NCI-H2107 (cell line): ENCODE measurements at places on chromosomes 3 and 15.

DNA sequence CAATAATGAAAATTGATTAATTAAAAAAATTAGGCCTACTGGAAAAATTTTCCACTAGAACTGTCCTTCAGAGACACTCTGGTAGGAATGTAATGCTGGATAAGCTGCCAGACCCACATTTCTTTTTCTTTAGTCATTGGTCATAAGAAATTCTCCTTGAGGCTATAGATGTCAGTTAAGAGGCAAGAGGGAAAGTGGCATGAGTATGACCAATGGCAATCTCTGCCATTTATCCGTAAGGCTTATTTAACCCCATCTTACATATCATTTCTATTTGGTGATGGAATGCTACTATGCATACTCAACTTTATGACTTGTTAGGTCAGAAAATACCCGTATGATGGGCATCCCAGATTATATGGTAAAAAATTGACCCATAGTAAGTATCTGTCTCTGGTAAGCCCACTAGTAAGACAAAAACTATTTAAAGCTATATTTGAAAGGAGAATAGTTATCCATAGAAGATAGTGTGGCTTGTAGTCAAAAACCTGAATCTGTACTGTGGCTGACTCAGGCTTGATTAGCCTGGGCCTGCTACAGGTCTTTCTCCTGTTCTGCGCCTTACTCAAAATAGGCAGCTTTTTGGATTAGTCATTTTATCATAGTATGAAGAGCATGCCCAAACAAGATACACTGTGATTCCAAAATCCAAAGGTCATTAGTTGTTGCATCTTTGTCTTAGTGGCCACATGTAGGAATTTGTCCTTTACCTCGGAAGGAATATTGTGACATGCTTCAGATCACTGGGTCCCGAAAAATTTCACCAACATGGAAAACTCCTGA, 314.7 kb downstream of the PYDC2 start:
- DNase-seq = no peak

- no peak for DNase-seq
These were observed 33.5 kb downstream of the TGFBR2 start for GRCh38 chr3:30639937-30640336.

DNA sequence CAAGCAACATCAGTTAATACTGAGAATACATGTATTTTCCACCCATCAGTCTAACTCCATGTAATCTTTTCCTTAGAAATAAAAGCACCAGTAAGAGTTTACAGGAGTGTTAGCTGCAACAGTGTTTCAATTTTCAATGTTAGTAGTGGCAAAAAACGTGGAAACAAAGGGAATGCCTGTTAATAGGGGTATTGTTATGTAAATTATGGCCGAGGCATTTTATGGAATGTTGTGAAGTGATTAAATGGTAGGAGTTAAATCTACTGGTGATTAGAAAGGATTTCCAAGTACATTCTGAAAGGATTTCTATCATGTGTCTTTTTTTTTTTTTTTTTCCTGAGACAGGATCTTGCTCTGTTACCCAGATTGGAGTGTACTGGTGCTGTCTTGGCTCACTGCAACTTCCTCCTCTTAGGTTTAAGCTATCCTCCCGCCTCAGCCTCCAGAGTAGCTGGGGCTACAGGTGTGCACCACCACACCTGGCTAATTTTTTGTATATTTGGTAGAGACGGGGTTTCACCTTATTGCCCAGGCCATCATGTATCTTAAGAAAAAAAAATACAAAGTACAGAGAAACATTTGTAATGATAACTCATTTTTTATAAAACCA, 6.6 kb downstream of the ATP6V1A start:
- no peak for DNase-seq

GRCh38 chr3:102537123-102537522, 102.3 kb downstream of the ZPLD1 start:
- no peak for DNase-seq

DNA sequence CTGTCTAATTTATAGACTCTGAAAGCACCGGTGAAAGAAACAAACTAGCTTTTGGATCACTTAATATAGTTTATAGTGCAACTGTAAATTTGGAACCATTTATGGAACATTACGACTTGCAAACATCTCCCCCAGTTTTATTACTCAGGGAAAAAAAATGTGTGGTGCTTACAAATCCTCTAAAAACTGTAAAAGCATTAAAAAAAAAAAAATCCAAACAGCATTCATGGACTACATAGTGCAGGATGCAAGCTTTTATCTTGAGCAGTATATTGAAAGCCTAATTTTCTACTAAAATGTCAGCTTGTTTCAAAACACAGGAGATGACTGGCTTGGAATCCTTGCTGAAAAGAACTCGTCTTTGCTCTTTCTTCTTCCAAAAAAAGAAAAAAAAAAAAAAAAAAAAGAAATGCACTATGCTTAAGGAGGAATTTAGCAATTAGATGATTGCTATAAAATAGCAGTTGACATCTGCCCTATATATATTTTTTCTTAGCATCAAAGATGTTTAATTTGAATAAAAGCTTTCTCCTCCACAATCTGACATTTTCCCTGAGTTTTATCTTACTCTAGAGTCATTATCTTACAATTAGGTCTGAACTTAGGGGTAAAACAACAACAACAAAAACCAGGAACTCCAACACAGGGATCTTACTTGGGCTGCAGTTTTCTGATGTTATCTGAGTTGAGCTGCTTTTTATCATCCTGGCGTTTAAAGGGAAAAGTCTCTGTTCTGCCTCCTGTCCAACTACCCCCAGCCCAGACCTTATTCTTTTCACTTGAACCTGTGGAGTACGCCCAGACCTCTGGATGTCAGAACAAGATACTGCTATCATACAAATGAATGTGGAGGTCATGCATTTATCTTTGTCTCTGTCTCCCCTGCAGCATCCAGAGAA, 62.6 kb upstream of the PDZRN3 start:
- no peak for DNase-seq
